Heart left ventricle (tissue), 16 donors: ENCODE measurements at places on chromosomes 6 and 20.

GRCh38 chr20:53599910-53600632 lies 6.4 kb upstream of the ZNF217 start:
- peaks cover 17% of the 10 kb centered on the region for H3K4me1 ChIP-seq
- DNase-seq: no peak
- H3K4me3 ChIP-seq: no peak overlapping the region
- no peaks in the 10 kb centered on the region for H3K36me3 ChIP-seq
- no peak overlapping the region for H3K27ac ChIP-seq

GRCh38 chr20:53503517-53503919 lies 90.1 kb downstream of the ZNF217 start:
- H3K4me1 ChIP-seq: no peaks in the 10 kb centered on the region
- DNase-seq: no peak
- no peaks in the 10 kb centered on the region for H3K27me3 ChIP-seq
- H3K4me3 ChIP-seq: no peak overlapping the region
- no peaks in the 10 kb centered on the region for H3K36me3 ChIP-seq

DNA sequence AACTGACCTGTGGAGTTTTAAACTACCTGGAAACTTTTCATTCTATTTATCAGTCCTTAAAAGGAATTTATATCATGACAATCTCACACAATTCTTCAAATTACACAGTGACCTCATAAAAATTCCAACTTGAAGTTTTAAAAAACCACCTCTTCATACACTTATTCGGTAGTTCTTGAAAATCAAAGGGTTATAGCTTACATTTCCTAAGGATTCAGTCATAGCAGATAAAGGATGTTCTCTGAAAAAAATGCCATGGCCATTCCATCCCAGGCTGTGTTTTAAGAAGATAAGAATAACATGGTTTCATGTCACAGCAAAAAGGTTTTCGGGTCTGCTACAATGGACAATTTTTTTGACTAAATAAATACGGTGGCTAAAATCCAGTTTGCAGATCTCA lies 41.2 kb downstream of the GOPC start:
- DNase-seq: no peak
- H3K4me3 ChIP-seq: no peak overlapping the region
- H3K27ac ChIP-seq: no peak overlapping the region

GRCh38 chr6:144181639-144182038 lies 31.3 kb downstream of the STX11 start:
- DNase-seq: no peak
- no peak overlapping the region for H3K27ac ChIP-seq
- H3K4me1 ChIP-seq: peaks cover 4% of the 10 kb centered on the region
- no peak overlapping the region for H3K4me3 ChIP-seq
- H3K27me3 ChIP-seq: no peaks in the 10 kb centered on the region

DNA sequence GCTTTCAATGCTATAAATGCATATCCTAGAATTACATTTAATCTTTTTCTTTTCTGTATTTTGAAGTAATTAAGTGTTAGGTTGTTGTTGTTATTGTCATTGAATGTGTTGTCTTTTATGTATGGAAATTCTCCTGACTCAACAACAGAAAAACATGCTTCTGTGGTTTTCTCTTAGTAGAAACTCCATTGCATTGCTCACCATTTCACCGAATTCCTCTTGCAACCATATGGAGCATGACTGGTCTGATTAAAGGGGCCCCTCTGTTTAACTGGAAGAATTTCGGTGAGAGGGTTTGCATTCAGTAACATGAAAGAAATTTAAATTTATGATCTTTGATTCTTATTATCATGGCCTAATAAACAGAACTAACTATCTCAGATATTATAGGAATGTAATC lies 454.3 kb upstream of the JARID2 start:
- no peak overlapping the region for H3K27ac ChIP-seq
- H3K27me3 ChIP-seq: no peaks in the 10 kb centered on the region
- no peak overlapping the region for H3K4me3 ChIP-seq
- no peak for DNase-seq
- H3K36me3 ChIP-seq: no peaks in the 10 kb centered on the region

- H3K4me3 ChIP-seq: no peak overlapping the region
- peak; percentile 48 for DNase-seq
- no peaks in the 10 kb centered on the region for H3K27me3 ChIP-seq
Measured at GRCh38 chr6:157667211-157668008, 155.6 kb upstream of the SNX9 start.

GRCh38 chr20:45857114-45857881 lies at the start of the genes ACOT8 and ZSWIM3:
TSS of gene ACOT8 (minus strand) at chr20:45857392. CDS start at chr20:45857315, 77 bp downstream.
TSS of gene ZSWIM3 (plus strand) at chr20:45857614. CDS start at chr20:45857826, 212 bp downstream.
- peak within 1 kb of the TSS; percentile 87 for H3K4me3 ChIP-seq
- peak within 1 kb of the TSS; percentile 86 for H3K27ac ChIP-seq
- no peaks in the 10 kb centered on the region for H3K27me3 ChIP-seq

- no peaks in the 10 kb centered on the region for H3K36me3 ChIP-seq
- DNase-seq: no peak
- H3K4me1 ChIP-seq: no peaks in the 10 kb centered on the region
Measured at GRCh38 chr6:84581494-84582259, 182.7 kb downstream of the TBX18 start.

DNA sequence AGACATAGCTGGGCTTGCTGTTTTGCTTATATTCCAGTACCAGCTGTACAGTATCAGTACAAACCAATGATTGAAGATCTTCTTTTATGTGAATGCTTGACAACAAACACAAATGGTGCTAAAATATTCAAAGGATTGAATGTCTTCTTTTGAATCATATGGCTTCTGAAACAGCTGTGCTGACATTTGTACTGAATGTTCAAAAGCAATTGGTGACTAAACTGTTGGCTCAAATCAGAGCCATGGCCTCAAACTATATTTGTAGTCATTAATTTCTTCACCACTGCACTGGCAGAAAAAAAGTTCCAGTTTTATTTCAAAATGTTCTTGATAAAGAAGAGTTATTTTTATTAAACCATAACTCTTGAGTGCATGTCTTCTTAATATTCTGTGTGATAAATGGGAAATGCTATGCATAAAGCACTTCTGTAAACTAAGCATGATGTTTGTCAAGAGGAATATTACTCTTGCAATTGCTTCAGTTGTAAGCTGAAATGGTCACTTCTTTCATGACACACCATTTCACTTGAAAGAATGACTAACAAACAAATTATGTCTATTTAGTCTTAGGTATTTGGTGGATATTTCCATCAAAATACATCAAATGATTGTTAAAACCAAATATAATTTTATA lies 45.9 kb upstream of the CENPW start:
- H3K4me3 ChIP-seq: no peak overlapping the region
- no peak overlapping the region for H3K27ac ChIP-seq
- no peaks in the 10 kb centered on the region for H3K36me3 ChIP-seq
- no peaks in the 10 kb centered on the region for H3K4me1 ChIP-seq
- H3K27me3 ChIP-seq: no peaks in the 10 kb centered on the region

DNA sequence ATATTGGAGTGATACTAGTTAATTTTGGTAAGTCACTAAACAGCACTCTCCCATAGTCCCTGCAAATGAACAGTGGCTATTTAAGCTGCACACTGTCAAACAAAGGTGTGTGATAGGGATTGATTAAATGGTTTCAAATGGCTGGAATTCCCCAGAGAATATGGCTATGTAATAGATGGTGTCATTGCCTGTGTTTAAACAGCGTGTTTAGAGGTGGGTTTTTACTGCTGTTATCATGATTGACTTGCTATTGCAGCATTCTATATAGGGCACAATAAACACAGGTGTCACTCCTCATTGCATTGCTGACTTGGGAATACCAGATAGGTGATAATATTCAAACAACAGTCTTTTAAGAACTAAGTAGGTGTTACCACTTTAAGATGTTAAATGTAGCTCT lies 171.7 kb upstream of the MAN1A1 start:
- H3K4me3 ChIP-seq: no peak overlapping the region
- H3K36me3 ChIP-seq: no peaks in the 10 kb centered on the region
- no peak for DNase-seq
- H3K4me1 ChIP-seq: no peaks in the 10 kb centered on the region

DNA sequence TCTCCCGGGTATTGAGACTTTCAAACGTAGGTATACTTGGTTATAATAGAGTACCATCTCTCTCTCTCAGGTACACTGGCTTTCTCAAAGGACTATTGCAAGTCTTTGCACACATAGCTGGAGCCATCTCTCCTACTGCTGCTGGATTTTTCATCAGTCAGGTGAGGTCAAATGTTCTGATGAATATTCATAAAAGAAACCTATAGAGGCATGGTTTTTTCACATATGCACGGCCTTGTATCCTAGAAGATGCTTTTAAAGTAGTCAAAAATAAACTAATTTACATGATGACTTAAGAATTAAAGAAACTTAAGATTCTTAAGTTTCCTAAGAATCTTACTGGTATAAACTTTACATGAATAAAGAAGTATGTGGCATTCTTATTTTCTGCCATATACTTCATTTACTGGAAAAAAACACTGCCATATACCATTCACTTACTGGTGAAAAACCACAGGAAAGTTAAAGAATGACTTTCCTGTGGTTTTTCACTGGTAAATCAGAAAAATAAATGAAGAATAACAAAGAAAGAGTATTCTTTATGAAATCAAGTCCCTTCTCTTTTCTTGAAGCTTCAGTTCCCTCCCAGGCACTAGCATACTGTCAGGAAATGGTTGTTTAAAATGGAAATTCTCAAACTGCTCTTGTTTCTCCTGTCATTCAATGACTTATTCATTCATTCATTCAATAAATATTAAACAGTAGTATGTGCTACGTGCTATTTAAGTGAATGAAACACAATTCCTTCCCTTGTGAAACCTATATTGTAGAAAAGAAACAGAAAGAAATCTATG lies 23.5 kb downstream of the SLC17A4 start:
- DNase-seq: no peak
- no peak overlapping the region for H3K27ac ChIP-seq
- no peak overlapping the region for H3K4me3 ChIP-seq
- no peaks in the 10 kb centered on the region for H3K36me3 ChIP-seq

- no peaks in the 10 kb centered on the region for H3K4me1 ChIP-seq
- no peaks in the 10 kb centered on the region for H3K27me3 ChIP-seq
- no peak overlapping the region for H3K4me3 ChIP-seq
- DNase-seq: no peak
- no peak overlapping the region for H3K27ac ChIP-seq
Measured at GRCh38 chr6:46677314-46677654, 10.4 kb upstream of the TDRD6 start.

DNA sequence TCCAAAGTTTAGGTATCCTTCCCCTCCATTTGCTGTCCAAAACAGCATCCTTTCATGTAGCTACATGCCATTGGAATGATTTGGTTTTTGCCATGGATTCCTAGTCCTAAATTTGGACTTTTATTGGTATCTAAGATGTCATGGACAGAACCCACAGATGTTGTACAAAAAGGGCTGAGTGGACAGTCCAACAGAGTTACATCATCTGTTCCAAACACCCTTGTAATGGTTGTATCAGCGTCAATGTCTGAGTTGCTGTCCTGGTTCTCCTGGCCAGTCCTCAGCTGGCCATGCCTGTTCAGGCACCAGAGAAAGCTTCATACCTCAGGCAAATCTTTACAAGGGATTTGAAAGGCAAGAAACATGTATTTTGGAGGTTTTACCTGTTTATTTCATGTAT lies 191.3 kb downstream of the ESR1 start:
- H3K27ac ChIP-seq: no peak overlapping the region
- no peaks in the 10 kb centered on the region for H3K27me3 ChIP-seq
- no peaks in the 10 kb centered on the region for H3K36me3 ChIP-seq
- no peak for DNase-seq

- H3K27me3 ChIP-seq: no peaks in the 10 kb centered on the region
- no peak overlapping the region for H3K4me3 ChIP-seq
- no peak for DNase-seq
- no peak overlapping the region for H3K27ac ChIP-seq
Measured at GRCh38 chr6:141658696-141659095, 474.0 kb upstream of the GJE1 start.

DNA sequence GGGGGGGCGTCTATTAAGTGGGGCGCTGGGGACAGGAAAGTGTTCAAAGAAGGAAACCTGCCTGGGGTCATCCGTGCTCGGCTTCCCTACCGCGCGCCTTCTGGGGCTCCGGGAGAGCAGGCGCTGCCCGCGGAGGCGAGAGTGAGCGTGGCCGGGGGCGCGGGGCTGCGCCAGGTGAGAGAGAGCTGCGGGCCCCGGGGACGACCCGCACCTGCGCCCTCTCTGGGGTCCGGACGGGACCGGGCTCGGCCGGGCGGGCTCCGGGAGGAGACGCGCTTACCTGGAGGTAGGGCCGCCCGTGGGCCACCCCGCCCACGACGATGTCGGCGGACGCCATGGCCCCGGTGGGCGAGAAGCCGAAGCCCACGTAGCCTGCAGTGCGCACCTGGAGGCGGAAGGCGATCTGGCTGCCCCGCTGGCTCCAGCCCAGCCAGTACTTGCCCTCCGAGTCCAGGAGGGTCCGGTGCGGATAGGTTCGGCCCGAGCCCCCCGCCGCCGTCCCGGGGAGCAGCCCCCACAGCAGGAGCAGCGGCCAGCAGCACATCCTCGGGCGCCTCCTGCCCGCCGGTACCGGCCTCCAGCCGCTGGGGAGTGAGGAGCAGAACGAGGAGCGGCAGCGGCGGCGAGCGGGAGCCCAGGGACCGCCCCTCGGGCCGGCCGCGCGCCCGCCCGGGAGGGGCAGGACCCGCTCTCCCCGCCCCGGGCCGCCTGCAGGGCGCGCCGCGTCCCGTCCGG lies at the start of gene MOXD1:
MOXD1 (minus strand) TSS at position 593 of the 735 bp plus-strand sequence; CDS start at position 544, 49 bp downstream.
- H3K27ac ChIP-seq: no peak within 1 kb of the TSS
- H3K4me3 ChIP-seq: peak within 1 kb of the TSS; percentile 67
- H3K4me1 ChIP-seq: no peaks in the 10 kb centered on the region
- peak; percentile 63 for DNase-seq

DNA sequence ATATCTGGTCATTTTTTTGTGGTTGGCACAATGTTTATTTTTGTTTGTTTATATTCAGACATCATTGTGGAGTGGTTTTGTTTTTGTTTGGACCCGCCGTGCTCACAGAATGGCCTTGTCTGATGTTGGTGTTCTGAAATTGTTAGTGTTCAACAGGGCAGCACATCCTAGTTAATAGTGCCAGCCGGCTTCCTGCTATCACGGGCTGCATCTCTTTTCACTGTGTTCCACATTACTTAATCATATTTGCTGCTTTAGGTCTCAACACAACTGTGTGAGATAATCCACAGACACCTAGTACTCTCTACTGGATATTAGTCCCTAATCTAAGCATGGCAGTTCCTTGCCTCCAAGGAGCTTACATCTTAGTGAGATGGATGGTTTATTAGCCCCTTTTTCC lies 2.8 kb upstream of the EIF2S2 start:
- peaks cover 13% of the 10 kb centered on the region for H3K4me1 ChIP-seq
- no peak overlapping the region for H3K4me3 ChIP-seq
- H3K27ac ChIP-seq: no peak overlapping the region
- peaks cover under 1% of the 10 kb centered on the region for H3K36me3 ChIP-seq
- no peaks in the 10 kb centered on the region for H3K27me3 ChIP-seq

DNA sequence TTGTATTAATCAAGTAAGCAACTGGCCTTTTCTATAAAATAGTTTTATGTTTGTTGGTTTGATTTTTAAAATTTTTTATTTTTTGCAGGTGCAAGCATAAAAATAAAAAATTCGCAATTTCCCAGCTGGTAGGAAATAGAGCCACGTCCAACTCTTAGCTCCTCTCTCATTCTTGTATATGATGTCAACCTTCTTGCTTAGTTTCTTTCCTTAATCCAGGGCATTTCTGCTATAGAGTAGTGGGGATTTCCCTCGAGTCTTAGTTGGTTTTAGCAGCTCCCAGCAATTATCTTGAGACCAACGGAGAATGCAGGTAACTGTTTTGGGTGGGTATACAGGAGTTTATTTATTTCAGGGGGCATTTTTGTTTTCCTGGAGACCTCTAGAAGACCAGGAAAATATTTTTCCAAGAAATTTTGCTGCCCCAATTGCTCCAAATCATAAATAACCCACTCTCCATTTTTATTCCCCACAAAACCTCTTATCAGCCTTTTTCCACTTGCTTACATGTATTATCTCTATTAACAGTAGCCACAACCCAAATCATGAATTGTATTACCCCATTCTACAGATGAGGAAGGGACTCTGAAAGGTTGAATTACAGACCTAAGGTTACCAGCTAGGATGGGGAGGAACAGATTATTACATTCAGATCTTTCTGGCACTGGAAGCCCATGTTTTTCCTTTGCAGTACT lies 18.4 kb downstream of the PHACTR2 start:
- DNase-seq: no peak
- H3K27me3 ChIP-seq: no peaks in the 10 kb centered on the region
- H3K27ac ChIP-seq: peak overlapping the region; percentile 77
- H3K36me3 ChIP-seq: no peaks in the 10 kb centered on the region
- no peak overlapping the region for H3K4me3 ChIP-seq
